ENCODE measurements at places on chromosomes 2 and 18.

DNA sequence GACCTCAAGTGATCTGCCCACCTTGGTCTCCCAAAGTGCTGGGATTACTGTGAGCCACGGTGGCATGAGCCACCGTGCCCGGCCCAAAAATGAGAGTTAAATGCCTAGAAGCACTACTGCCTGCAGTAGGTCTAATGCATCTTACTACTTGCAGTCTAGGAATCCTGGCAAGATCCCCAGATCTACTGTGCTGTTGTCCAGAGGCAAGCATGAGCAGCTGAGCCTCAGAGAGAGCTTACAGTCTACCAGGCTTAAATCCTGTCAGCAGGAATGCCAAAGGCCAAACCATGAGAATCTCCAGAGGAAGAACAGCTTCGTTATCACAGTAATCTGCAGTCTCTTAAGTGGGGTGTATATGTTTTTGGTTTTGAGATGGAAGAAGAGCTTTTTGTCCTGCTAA lies 54.4 kb downstream of the XRCC5 start:
- no peak for DNase-seq

DNA sequence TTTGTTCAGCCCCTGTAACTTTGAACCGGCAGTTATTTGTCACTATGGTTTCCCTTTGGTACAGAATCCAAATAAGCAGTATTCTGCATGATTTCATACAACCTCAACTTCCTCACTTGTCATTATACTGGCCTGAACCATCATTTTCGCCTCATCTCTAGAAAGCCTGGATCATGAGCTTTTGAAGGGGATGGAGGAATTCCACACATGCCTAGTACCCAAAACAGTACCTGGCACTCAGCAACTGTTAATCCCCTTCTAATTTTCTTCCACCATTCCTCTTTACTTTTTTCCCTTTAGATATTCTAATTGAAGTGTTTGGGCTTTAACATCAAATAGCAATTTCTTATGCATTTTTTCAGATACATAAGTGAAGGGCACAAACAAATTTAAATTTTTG lies 1574.4 kb upstream of the NXPH2 start:
- DNase-seq: no peak

- DNase-seq: no peak
Observed at GRCh38 chr2:202687276-202687675, 52.5 kb downstream of the FAM117B start.

- no peak for DNase-seq
Observed at GRCh38 chr18:3611313-3612090, 161.5 kb downstream of the TGIF1 start.

- DNase-seq: no peak
Observed at GRCh38 chr18:58604311-58604710, 24.6 kb downstream of the ALPK2 start.

- peak; percentile 59 for DNase-seq
Observed at GRCh38 chr18:46334868-46335281, 230.7 kb downstream of the HAUS1 start.

GRCh38 chr2:215447673-215448081 lies 11.8 kb upstream of the FN1 start:
- no peak for DNase-seq

DNA sequence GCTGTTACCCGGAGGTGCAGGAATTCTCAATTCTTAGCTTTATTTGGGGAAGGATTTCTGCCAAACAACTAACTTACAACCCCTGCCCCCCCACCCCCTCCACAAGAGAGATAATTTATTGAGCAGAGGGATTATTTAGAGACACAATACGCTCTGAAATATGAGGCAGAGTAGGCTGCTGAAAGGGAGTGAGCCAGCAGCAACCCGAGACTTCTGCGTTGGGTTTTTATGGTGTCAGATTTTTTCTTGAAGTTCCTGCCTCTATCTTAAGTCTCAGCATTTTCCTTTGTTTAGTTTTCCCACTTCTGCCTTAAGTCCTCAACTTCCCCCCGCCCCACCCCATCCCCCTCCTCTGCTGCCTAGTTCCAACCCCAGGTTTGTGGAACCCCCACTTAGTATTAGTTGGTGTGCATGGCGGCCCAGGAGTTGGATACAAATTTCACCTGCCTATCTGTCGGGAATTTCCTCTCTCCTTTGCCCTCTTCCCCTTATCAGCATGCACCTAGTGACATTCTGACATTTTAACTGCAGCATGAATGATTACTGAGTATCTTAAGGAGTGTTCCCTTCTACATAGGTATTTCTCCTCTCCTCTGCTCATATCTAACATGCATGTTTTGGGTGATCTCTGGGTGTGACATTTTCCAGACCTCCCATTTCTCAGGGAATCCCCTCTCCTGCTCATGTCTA lies 1635.9 kb upstream of the LRRTM1 start:
- DNase-seq: no peak

GRCh38 chr2:20525041-20526035 lies 78.5 kb downstream of the RHOB start:
- no peak for DNase-seq

DNA sequence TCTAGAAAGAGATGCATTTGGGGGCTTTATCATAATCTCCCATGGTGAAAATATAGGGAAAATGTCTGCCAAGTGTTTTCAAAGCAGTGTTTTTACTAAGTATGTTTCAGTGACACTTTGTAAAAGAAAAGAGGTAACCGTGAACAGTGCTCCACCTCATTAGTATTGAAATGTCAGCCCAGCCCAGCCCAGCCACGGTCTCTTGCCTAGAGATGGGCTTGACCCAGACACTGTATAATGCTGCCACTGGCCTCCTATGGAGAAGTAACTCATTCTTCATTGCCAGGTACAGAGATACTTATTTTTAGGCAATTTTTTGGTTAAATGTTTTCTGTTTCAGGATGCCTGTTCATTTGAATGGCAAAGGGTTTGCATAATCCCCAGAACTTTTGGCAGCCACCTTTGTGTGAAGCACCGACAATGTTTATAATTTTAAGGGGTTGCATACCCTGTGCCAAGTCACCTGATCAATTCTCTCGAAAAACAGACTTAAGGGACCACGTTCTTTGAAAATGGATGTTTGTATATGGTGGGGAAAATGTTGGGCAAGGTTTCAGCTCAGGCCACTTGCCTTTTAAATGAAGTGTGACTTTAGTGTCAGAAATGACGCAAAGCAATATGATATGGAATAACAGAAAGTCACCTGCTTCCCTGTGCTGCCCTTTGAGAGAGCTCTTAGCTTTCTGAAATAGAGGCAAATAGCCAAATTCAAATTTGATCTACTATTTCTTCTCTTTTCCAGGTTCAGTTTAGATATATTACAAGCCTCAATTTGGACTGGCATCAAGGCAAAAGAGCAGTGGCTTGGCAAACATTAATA lies 314.5 kb upstream of the RGPD4 start:
- no peak for DNase-seq

DNA sequence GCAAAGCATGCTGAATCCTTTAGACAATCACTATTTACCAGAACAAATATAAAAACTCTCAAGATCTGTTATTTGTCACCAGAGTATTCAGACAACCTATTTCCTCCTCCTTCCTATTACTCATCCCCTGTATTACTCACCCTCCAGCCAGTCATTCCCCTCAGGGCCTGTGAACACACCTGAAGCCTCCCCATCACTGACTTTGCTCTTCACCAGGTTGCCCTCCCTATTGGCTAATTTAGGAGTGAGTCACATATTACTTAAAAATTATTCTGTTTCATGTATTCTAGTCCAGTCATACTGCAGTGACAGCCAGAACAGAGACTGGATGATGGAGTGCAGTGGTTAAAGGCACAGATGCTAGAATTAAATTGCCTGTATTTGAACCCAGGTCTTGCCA lies 3.7 kb upstream of the ATG16L1 start:
- DNase-seq: no peak

GRCh38 chr2:60549238-60549927 lies 4.1 kb downstream of the BCL11A start:
- DNase-seq: peak; percentile 71

- no peak for DNase-seq
Observed at GRCh38 chr2:43798300-43798699, 24.5 kb downstream of the DYNC2LI1 start.

- no peak for DNase-seq
Observed at GRCh38 chr2:38269421-38269820, 107.7 kb downstream of the ATL2 start.

DNA sequence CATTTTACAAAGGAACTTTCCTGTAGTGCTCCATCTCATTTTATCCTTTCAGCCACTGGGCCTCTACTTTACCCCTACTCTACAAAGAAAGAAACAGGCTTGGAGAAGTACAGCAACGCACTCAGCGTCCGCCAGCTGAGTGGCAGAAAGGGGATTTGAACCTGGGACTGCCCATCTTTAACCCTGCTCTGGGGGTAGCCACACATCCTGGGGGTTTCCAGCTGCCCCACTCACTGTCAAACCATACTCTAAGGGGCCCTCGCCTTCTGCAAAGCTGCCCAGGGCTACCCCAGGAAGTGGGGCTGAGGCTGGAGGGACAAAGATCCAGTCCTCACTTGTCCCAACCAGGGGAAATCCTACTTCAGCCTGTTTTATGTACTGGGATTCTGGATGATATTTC lies 17.9 kb downstream of the HS1BP3 start:
- no peak for DNase-seq

DNA sequence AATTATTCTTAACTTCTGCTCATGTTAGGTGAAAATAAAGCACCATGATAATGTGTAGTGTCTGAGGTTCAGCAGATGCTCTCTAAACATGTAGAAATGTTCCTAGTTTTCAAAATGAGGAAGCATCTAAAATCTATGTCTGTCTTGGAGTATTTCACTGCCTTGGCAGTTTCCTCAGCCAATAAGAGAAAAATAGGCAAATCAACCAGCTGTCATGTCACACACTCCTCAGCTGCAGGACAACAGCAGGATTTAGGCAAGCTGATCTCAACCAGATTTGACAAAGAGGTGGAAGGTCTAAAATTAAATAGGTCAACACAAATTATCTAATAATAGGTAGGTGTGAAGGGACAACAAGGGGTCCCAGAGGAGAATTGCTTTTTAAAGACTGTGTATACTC lies 164.1 kb upstream of the BOD1L2 start:
- no peak for DNase-seq

- DNase-seq: no peak
Observed at GRCh38 chr2:54429811-54430551, 26.1 kb upstream of the SPTBN1 start.

DNA sequence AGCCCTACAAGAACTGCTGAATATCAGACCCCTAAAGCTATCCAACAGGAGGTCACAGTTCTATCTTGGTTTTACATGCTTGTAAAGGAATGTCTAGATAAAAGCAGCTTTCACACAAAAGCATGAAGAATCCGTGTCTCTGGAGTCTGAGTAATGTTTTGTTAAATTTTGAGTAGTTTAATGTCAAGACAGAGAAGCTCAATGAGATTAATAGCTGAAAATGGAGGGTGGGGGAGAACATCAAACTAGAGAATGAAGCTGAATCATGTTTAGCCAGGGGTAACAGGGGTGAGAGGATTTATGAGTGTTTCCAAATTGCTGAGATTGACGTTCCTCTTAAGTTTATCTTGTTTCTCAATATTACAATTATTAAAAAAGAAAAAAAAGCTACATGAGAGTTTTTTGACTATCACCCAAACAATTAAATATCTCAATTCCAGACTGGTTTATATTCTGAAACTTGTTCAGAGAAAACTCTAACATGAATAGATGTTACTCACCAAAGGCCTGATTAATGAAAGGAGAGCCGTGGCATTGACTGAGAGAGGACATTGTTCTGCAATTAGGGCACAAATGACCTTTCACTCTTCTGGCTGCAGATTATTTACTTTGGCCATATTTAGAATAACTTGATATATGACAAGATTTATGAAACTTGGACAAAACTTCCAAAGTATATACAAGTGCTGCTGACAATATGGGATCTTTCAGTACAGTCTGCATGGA lies 266.4 kb upstream of the ETAA1 start:
- peak; percentile 80 for DNase-seq

GRCh38 chr18:57941841-57942489 lies 102.1 kb upstream of the NEDD4L start:
- DNase-seq: no peak

GRCh38 chr2:44246840-44247369 lies 28.4 kb upstream of the SLC3A1 start:
- no peak for DNase-seq

DNA sequence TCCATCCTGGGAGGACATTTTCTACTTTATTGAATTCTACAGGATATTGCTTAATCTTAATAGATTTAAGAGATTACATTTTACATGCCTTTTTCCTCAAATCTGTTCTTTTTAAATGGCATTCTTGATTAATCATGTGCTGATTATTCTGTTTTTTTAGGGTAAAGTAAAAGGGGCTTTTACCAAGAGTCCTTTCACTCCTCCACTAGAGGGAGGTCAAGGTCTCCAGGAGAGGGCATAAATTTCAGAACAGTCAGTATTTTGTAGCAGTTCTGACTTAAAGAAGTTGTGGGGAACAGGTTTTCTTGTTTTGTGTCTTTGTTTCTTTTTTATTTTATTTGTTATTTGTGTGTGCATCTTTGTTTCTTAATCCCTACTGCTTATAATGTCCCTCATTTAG lies 25.4 kb downstream of the WDR75 start:
- peak; percentile 70 for DNase-seq

GRCh38 chr2:160635488-160635887 lies 141.9 kb upstream of the RBMS1 start:
- DNase-seq: peak; percentile 90

- no peak for DNase-seq
Observed at GRCh38 chr2:85722519-85722918, 28.4 kb downstream of the GNLY start.

DNA sequence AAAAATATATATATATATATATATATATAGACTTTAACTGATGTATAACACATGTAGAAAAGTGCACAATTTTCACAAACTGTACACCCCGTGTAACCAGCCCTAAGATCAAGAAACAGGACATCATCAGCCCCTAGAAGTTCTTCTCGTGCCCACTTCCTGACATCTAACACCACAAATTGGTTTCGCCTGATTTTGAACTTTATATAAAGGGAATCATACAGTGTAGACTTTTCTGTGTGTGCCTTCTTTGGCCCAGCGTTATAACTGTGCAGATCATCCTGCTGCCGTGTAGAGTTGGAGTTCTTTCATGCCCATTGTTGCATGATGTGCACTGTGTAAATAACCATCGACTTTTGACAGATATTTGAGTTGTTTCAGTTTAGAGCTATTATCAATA lies 41.0 kb downstream of the SMAD7 start:
- no peak for DNase-seq

- DNase-seq: peak; percentile 59
Observed at GRCh38 chr2:7672027-7672684, 754.9 kb downstream of the RNF144A start.

DNA sequence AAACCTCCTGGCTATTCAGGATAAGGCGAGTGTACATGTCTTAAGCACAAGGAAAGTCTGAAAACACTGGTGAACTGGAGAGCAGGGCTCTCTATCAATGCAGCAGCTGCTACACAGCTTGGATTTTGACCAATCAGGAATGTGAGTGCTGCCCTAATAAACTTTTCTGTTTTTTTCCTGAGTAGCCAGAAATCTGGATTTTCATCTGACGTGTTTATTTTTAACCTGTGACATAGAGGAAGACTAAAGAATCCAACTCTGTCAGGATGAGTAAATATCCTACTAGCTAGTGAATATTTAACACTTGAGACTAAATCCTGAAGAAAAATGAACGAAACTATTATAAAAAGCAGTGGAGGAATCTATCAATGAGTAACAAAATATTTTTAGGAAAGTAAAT lies 1638.9 kb downstream of the LRP1B start:
- DNase-seq: peak; percentile 5

All from lung (tissue), 17 donors.